ENCODE measurements at places on chromosomes 12 and 14.
A peak's percentile ranks its signal among the peaks of the same experiment; 100 is the strongest.

- DNase-seq: no peak
These were observed 25.4 kb downstream of the RALGAPA1 start for GRCh38 chr14:35783699-35784098.

- no peak for DNase-seq
These were observed 80.8 kb downstream of the CIT start for GRCh38 chr12:119796292-119796691.

DNA sequence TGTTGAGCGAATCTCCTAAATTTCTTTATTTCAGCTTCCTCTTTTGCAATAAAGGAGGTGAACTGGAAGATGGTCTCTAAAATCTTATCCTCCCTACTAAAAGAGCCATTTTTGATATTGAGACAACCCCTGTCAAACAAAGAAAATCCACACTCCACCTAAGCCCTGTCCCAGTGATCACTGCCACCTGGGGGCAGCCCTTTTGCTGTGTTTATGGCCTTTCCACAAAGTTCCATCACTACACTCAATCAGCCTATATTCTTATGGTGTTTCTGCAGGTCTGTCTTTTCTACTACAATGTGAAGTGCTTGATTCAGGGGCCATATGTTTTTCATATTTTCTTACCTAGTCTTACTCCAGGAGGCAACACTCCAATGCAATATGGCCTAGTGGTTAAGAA is 163.7 kb downstream of the BMP4 start:
- DNase-seq: no peak

DNA sequence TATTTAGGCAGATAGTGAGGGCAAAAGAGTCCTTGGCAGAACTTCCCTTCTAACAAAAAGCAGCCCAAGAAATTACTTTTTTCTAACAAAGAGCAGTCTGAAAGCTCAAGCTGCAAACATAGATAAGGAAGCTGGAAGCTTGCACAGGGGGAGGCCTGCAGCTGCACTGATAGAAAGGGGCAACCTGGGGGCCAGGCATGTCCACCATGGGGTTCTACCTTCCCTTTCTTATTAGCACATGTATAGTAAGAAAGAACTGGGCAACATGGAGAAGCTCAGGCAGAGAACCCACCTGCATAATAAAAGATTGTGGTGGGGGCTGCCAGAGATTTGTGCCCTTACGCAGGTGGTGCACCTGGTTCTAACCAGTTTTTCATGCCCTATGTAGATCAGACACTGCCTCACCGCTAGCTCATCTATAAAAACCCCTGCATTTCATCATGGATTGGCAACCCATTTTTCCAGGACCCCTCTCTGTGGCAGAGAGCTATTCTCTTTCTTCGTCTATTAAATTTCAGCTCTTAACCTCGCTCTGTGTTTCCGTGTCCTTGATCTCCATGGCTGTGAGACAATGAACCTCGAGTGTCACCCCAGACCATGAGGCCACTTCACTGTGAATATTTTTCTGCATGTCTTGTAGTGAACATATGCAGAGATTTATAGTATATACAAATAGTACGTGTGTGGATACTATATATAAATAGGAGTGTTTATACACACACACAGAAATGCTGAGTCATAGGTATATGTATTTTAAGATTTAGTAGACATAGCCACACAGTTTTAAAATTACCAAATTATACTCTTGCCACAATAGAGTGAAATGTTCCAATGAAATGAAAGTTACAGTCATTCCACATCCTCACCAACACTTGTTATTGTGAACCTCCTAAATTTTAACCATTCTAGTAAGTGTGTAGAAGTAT is 53.0 kb downstream of the PEX5 start:
- DNase-seq: peak; percentile 89

DNA sequence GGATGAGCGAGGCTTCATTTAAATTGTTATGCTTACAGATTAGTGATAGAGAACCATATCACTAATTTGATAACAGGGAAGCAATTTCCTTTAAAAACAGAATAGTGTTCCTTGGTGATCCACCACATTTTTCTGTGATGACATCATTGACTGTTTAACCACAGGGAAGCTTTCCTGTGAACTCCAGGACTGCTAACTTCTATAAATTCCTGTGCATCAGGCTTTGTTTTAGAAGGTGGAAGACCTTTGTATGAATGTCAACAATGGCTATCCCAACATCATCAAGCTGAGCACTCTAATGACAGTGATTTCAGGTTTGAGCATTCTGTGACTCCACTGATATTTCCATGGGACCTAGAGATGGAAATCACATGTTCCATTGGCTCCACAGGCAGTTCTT is 177.1 kb downstream of the RMST start:
- DNase-seq: no peak

DNA sequence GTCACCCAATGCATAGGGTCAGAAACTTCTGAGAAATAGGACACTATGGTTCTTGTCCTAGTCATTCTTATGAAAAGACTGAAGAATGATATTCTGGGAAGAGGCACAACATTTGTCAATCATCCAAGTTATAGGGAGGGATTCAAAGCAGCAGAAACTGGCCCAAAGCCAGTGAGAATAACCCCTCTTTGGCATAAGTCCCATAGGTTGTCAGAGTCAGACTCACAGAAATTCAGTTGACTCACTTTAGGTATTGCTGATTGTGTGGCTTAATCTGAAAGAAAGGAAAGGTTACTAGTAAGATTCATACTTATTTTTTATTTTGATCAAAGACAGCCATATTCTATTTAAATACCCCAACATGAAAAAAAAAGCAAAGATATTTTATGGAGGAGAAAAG is 151.0 kb downstream of the SRGAP1 start:
- DNase-seq: no peak
